ENCODE measurements at places on chromosomes 6 and 20.

- no peak for DNase-seq
Observed at GRCh38 chr6:31559958-31560696, 12.0 kb upstream of the LTA start.

DNA sequence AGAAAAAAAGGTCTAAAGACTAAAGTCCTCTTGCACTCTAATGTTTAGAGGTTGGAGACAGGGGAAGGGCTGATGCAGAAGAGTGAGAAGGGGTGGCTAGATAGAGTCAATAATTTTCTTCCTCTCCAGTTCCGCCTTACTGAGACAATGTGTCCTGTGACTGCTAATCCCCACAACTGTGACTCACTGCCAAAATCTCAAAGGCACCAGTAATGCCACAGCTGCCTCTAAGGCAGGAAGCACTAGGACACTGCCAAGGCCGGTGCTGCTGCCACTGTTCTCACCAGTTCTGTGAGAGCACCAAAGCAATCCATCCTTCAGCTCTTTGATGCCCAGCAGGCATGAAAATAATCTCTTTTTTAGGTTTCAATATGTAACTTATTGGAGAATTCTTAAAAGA, 701.9 kb upstream of the MAP3K7 start:
- no peak for DNase-seq

DNA sequence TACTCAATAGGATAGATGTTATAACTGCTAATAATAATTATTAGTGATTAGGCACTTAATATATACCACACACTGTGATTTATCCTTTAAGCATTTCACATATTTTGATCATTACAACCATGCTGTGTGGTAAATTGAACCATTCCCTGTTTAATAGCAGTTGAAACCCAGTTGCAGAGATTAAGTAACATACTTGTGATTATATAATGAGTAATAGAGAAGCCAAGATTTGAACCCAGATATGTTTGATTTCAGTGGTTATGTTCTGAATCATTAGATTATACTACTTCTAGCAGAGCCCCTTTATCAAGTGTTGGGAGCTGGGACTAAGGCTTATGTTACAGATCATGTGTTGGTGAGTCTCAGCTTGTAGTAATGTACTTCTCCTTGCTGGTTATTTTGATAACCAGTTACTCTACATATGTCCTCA, 44.1 kb downstream of the STK4 start:
- DNase-seq: no peak

DNA sequence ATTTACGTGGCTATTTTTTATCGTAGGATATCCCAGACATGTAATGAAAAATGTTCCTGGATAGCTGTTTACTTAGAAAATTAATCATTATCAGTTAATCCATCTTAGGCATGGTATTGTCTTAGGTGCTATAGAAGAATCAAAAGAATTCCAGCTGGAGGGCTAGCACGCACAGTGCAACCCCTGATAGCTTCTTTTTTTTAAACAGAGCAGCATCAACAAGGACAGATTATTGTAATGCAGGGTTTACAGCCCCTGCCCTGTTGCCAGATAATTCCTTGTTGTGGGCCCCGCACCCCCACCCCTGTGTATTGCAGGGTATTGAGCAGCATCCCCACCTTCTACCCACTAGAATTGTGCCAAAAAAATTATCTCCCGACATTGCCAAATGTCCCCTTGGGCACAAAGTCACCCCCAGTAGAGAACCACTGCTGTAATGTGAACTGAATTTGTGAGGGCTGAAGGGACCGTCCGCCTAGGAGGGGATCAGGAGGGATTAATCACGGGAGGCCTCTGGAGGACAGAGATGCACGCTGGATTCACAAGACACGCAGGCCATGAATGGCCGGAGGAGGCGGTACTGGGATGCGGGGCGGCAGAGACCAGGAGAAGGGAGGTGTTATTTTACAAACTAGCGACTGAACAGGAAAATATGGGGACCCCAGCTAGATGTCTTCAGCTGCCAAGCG, 174.6 kb downstream of the ZDHHC14 start:
- DNase-seq: no peak

DNA sequence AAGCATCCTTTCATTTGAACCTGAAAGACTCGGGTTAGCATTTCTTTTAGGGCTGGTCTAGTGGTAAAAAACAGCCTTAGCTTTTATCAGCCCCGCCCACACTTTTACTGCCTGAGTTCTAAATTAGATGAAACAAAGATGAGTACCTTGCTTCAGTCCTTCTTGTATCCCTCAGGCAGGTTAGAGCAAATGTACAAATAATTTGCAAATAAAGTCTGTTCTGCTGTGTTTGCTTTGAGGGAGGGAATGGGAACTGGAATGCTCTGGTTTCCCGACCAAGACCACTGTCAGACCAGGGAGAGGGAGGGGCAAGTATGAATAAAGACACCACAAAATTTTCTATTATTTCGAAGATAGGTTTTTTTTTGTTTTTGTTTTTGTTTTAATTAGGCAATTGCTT, 85.5 kb upstream of the FLRT3 start:
- no peak for DNase-seq

GRCh38 chr20:45399018-45399417, 9.1 kb upstream of the DBNDD2 start:
- DNase-seq: no peak

- no peak for DNase-seq
Observed at GRCh38 chr6:166466178-166467122, 83.7 kb upstream of the MPC1 start.

DNA sequence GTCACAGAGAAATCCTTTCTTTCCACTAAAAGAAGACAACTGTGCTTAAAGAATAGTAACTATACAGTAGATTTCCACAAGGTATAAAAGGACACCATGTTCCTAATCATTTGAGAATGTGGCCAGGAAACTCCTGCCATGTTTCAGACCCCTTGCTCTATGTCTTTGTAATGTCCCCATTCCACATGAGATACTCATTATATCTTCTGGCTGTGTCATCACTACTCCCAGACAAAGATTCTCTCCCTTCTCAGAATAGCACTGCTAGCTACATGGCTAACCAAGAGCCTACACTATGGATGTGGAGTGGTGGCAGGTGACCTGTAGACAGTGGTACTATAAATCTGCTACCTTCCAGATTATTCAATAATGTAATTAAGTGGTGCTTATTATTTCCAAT, 218.1 kb upstream of the MCHR2 start:
- no peak for DNase-seq

GRCh38 chr20:57400821-57401564, 9.8 kb downstream of the RBM38 start:
- DNase-seq: no peak

GRCh38 chr6:129605967-129606366, 104.0 kb downstream of the ARHGAP18 start:
- no peak for DNase-seq

GRCh38 chr6:50187351-50187921, 137.7 kb upstream of the DEFB112 start:
- no peak for DNase-seq

DNA sequence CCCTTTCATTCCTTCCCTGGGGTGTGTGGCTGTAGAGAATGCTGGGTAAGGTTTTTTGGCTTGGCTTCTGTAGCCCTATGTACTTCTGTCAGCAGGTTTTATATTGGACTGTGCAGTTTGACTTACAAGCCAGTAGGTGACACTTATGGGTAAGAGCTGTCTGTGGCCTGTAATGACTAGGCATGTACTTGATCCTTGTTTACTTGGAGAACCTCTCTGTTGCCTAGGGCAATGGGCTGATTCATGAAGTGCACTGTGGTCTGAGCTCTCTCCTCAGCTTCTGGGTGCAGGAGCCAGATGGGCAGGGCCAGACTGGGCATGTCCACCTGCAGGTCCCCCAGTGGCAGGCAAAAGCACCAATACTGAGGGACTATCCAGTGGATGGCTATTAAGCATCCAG, 544.6 kb downstream of the ADGRB3 start:
- no peak for DNase-seq

DNA sequence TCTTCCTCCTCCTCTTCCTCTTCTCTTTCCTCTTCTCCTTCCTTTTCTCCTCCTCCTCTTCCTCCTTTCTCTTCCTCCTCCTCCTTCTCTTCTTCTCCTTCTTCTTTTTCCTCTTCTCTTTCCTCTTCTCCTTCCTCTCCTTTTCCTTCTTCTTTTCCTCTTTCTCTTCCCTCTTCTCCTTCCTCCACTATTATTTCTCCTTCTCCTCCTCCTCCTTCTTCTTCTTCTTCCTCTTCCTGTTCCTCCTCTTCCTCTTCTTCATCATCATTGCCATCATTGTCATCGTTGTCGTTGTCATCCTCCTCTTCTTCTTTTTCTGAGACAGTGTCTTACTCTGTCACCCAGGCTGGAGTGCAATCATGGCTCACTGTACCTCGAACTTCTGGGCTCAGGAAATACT, 256.3 kb upstream of the SOX4 start:
- DNase-seq: no peak

DNA sequence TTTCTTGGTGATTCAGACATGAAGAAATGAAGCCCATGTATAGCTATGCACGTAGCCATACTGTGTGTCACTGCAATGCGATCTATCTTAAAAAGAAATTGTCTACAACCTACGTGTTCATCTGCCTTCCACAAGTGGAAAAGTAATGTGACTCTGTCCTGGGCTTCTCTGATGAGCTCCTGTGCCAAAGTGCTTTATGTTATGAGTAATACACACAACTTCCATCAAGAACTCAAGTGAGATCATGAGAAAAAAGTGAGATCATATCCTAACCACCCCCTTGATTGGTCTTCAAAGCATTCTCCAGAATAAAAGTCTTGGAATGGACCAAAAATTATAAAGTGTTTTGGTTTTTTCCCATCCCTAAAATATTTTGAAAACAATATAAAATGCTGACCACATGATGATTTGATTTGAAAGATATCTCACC, 114.3 kb downstream of the DST start:
- DNase-seq: no peak

- no peak for DNase-seq
Observed at GRCh38 chr6:35484921-35485392, 11.9 kb downstream of the TEAD3 start.

DNA sequence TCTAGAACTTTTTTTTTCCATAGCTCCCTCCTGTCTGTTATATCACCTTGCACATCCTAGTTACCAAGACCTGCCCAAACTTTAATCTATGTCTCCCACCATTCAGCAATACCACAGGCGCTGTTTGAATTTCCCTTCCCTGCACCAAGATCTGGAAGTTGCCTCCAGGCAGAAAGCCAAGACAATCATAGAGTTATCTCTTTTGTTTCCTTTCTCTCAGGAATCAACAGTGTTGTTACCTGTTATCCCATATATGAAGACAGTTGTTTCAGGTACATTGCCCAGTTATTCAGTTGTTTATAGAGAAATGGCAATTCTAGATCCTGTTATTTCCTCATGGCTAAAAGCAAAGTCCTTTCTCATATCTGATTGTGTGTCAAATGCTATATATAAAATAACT, 63.2 kb downstream of the PDSS2 start:
- DNase-seq: no peak

GRCh38 chr6:160036790-160037206, 67.9 kb downstream of the IGF2R start:
- no peak for DNase-seq

DNA sequence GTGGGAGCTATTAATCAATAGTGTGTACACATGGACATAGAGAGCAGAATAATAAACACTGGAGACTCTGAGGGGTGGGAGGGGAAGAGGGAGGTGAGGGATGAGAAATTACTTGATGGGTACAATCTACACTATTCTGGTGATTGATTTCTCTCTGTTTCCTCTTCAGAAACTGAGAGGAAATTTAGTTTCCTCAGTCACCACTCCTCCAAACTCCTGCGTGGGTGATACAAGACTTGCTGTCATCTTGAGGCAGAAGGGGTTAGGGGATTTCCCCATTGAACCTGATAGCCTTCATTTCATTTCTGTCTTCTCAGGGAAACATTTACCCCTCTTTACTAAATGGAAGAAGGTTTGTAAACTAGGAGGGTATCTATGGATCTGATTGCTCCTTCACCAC, 84.3 kb upstream of the ESR1 start:
- DNase-seq: no peak
